H1 (cell line): ENCODE measurements at places on chromosomes 1 and 21. TPM values are rescaled to one million over a fixed set of nuclear protein-coding genes. Genes with fewer than 3 reads are reported as not detected.

- H3K27ac ChIP-seq: no peak overlapping the region
- H3K4me3 ChIP-seq: no peak overlapping the region
- H3K36me3 ChIP-seq: no peaks in the 10 kb centered on the region
- peaks cover 10% of the 10 kb centered on the region for H3K4me1 ChIP-seq
- no peaks in the 10 kb centered on the region for H3K27me3 ChIP-seq
- no peak for DNase-seq
Observed at GRCh38 chr1:109981004-109981335, 3.6 kb upstream of the AHCYL1 start.

GRCh38 chr1:246208105-246208504, 299.0 kb downstream of the SMYD3 start:
- H3K36me3 ChIP-seq: no peaks in the 10 kb centered on the region
- no peak overlapping the region for H3K27ac ChIP-seq
- DNase-seq: no peak
- H3K27me3 ChIP-seq: no peaks in the 10 kb centered on the region

- no peak overlapping the region for H3K27ac ChIP-seq
- H3K4me3 ChIP-seq: no peak overlapping the region
- H3K27me3 ChIP-seq: no peaks in the 10 kb centered on the region
- DNase-seq: no peak
- H3K36me3 ChIP-seq: no peaks in the 10 kb centered on the region
Observed at GRCh38 chr1:213585959-213586586, 401.7 kb upstream of the PROX1 start.

DNA sequence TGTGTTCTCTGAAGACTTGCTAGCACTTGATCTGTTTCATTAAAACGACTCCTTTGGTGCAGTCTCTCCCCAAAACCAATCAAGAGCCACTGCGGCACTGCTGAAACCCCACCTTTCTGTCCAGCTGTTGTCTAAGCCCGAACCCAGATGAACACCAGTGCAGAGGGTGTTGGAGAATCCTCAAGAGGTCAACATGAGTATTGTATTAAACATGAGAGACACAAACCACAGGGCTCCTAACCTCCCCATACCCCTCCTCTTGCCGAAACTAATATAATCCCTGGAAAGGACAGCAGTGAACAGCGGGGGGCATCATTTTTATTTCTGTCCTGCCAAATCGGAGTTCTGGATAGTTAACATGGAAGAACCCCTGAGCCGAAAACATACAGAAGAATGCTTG, 333.9 kb downstream of the CAMTA1 start:
- H3K36me3 ChIP-seq: no peaks in the 10 kb centered on the region
- H3K27me3 ChIP-seq: no peaks in the 10 kb centered on the region
- H3K27ac ChIP-seq: no peak overlapping the region
- no peaks in the 10 kb centered on the region; the same call in 1 of the 2 replicates for H3K4me1 ChIP-seq
- DNase-seq: no peak

- DNase-seq: no peak
- H3K27ac ChIP-seq: no peak overlapping the region
- H3K4me1 ChIP-seq: no peaks in the 10 kb centered on the region
- H3K27me3 ChIP-seq: peaks cover 4% of the 10 kb centered on the region; the same call in 1 of the 2 replicates
Observed at GRCh38 chr1:76871355-76871974, 4.2 kb downstream of the ST6GALNAC5 start.

DNA sequence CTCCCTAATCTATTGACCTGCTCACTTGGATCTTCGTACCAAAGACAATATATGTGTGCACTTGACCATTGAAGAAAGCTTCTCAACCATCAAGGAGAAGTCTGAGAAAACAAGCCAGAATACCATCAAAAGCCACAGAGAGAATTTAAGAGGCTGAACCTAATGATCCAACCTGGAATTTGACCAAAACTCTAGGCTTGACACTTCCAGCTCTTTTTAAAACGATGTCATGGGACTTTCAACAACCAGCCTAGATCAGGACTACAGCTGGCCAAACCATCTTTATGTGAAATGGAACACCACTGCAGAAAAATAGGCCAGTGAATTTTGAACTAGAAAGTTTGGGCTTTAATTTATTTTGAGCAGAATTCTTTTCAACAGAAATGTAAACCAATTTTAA, 444.4 kb downstream of the LTN1 start:
- no peak for DNase-seq
- no peaks in the 10 kb centered on the region for H3K4me1 ChIP-seq
- H3K36me3 ChIP-seq: no peaks in the 10 kb centered on the region
- H3K27me3 ChIP-seq: no peaks in the 10 kb centered on the region

- no peak overlapping the region for H3K27ac ChIP-seq
- no peaks in the 10 kb centered on the region for H3K27me3 ChIP-seq
- DNase-seq: no peak
- no peaks in the 10 kb centered on the region for H3K36me3 ChIP-seq
Observed at GRCh38 chr1:206816390-206817287, 44.3 kb upstream of the IL10 start.

DNA sequence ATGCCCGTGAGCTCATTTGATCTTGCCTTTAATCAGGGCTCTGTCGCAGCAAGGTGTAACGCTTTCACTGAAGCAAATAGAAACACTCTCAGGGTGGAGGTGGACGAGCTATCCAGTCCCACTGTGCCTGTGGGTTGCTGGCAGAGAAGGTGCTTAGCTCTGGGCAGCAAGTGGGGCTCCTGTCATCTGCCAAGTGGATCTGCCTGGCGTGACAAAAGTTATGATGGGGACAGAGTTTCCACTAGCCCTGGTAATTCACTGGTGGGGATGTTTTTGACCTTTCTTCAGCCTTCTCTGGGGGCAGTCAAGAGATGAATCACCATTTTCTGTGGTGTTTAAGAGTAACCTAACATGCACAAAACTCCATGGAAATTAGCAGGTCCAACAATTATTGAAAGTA, 71.3 kb upstream of the EDEM3 start:
- H3K4me1 ChIP-seq: no peaks in the 10 kb centered on the region
- H3K4me3 ChIP-seq: no peak overlapping the region
- no peak for DNase-seq
- peaks cover 13% of the 10 kb centered on the region for H3K36me3 ChIP-seq
- H3K27ac ChIP-seq: no peak overlapping the region

Gene SERINC2
- total RNA-seq: 30.8 and 31.4 TPM in 2 replicates
